ENCODE measurements at places on chromosomes 16 and 17.
A peak's percentile ranks its signal among the peaks of the same experiment; 100 is the strongest.

- no peak for DNase-seq
These were observed 6.4 kb downstream of the PRKCB start for GRCh38 chr16:23842137-23842600.

DNA sequence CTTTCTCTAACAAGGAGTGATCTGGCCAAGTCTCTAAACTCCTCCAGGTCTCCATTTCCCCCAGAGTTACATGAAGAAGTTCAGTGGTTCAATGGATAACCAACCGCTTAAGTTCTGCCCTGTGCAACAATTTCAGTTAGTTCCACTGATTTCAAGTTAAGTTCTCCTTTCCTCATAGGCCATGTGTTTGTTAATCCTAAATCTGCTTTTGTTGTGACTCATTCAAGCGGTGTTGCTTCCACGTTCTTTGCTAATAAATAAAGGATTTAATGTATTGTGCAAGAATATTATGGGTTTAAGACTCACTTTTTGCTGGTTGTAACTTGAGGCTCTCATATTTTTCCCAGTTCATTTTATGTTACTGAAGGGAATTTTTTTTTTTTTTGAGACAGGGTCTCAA is 36.3 kb downstream of the GNA13 start:
- no peak for DNase-seq

DNA sequence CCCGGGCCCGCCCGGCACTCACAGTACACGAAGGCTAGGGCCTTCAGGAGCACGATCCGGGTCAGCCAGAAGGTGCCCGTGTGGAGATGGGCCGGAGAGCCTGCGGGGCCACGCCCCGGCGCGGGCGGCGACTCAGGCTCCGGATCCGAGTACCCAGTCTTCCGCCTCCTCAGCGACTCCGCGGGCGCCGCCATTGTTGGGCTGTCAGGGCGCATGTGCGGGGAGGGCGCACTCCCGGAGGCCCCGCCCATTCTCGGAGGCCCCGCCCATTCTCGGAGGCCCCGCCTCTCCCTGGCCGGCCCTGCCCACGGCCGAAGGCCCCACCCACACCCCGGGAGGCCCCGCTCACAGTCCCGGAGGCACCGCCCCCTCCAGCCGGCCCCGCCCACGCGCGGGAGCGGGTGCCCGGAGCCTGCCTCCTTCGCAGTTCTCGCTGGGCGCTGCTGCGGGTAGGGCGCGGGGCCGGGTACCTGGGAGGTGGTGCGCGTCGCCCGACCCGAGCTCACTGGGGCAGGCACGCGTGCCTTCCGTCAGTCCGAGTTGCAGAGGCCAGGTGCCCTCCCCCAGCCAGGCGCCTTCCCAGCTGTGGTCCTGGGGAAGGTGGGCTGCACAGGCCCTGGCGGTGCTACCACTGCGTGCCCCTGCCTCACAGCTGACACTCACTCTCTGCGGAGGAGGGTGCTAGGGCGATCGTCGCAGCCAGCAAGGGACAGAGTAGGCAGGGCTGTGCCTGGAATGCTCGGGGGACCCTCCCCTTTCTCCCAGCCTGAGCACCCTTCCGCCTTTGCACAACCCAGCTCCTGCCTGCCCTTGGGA is at the start of gene LMF1:
Gene LMF1, minus strand, starts transcription at position 219 of the 816 bp plus-strand sequence. Its CDS starts 4 bp downstream, at position 215.
- DNase-seq: peak; percentile 99

- peak; percentile 60 for DNase-seq
These were observed 328.4 kb downstream of the MAF start for GRCh38 chr16:79272141-79272577.

DNA sequence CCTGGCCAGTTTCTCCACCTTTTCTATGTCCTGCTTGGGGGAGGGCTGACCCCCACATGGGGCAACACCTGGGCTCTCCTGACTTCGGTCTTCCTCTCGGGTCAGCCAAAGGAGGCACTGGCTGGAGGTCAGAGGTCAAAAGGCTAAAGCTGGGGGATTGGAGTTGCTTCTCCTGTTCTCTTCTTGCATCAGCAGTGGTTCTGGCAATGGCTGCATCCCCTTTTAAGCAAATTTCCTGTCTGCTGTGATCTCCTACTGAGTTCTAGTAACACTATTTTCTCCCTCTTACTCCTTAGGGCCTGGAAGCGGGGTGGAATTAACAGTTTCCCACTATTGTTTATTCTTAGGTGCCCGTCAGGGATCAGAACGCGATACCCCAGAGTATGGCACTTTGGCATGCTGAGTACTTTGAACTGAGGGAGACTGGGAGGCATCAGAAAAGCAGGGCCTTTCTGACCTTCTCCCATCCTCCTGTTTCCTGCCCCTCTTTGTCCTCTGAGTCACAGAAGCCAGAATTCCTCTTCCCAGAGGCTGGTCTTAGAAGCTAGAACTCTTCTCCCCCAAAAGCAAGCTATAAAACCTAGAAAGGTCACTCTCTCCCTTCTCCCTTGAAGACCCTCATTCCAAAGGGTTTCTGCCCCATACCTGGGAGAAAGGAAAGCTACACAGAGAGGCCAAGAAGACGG is 268.2 kb downstream of the STX8 start:
- no peak for DNase-seq

All from activated T-cell treated with anti-CD3 and anti-CD28 coated beads, Interleukin-2, amount 50 U/mL, for 1 hour (primary cell).